ENCODE measurements at places on chromosomes 3 and 15.

DNA sequence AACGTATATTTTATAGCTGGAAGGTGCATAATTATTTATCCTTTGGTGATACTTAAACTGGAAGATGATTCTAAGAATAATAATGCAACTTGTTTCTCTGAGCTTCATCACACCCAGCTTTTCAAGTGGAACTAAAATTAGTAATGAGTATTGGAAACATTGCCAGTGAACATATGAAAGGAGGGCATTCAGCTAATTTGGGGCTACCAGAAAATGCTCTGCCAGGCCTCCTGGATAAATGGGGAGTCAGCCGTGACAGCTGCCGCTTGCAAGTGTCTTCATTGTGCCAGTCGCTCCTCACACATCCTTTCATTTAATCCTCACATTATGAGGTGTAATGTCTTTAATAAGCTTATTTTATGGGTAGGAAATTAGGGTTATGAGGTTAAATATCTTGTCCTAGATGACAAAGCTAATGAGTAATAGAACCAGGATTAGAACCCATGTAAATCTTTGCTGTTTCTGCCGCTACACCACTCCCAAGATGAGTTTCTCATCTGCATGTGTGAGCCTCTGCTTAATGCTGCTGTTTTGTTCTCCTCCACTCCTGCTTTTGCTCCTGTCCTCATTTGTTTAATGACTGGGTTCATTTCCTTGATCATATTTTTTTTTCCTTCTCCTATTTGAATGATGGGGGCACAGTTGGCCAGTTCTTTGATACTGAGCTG is 155.7 kb downstream of the PLCL2 start:
- DNase-seq: no peak

DNA sequence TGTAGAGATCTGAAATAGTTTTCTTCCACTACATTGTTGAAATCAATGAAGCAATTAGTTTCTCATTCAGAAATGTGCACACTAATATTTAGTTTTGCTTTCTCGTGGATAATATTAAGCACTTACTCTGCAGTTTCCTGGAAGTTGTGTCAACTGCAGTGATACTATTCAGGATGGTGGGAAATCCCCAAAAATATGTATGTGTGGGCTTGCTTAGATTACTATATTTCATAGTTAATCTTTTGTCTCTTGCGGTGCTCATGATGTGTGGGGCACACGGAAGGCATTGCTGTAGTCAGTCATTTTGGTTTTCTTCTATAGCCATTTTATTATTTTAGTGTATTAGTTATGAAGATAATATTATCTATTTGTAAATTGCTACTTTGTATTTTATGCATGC is 19.7 kb downstream of the RAB11A start:
- DNase-seq: no peak

DNA sequence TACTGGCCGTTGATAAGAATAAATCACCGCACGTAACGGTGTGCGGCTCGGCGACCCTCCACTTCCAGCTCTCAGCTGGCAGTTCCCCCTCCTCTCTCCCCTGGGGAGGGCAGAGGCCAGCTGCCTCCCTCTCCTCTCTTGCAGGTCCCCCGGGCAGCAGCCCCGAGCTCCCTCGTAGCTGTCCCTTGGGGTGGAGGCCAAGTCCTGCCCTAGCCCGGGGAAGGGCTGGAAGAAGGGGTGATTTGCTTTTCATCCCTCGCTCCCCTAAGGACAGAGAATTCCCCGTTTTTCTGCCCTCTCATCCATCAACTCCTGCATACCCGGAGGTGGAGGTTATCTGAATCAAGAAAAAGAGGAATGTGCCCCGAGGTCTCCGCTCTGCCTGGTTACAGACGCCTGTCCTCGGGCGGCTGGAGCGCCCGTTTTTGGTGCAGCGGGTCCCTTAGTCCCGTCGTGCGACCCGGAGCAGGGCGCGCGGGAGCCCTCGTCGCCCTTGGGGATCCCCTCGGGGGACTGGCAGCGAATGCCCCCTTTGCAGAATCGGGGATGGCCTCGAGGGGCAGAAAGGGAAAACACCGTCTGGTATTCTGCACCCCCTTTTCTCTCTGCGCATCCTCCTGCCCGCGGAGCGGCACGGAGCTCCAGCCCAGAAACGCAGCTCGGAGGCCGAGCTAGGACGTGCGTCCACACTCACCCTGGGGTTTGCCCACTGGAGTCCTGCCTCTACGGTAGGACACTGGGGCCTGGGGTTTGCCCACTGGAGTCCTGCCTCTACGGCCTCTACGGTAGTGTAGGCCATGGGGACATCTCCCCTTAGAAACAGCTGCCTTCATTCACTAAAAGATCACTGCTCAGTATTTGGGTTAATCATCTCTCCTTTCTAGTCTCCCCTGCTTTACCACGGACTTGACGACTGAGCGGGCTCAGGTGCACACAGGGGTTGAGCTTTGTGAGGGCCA is 2.2 kb downstream of the PTPRG start:
- DNase-seq: no peak

GRCh38 chr3:109155828-109156227 is 19.3 kb downstream of the C3orf85 start:
- no peak for DNase-seq

DNA sequence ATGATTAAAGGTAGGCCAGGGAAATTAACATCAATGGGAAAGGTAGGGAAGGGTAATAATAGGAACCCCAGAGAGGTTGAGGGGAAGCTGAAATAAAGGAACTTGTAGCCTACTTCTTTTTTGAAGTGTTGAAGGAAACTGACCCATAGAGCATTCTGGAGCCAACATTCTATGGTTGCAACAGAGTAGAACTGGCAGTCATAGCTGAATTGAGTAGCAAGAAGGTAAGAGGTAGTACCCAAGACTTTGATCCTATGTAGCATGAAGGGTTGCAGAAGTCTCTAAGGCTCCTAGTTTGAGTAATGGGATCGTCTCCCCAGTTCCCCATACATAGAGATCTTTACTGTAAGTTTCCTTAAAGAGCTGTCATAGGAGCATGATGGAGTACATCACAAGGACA is 7.4 kb upstream of the ZNF774 start:
- DNase-seq: no peak

DNA sequence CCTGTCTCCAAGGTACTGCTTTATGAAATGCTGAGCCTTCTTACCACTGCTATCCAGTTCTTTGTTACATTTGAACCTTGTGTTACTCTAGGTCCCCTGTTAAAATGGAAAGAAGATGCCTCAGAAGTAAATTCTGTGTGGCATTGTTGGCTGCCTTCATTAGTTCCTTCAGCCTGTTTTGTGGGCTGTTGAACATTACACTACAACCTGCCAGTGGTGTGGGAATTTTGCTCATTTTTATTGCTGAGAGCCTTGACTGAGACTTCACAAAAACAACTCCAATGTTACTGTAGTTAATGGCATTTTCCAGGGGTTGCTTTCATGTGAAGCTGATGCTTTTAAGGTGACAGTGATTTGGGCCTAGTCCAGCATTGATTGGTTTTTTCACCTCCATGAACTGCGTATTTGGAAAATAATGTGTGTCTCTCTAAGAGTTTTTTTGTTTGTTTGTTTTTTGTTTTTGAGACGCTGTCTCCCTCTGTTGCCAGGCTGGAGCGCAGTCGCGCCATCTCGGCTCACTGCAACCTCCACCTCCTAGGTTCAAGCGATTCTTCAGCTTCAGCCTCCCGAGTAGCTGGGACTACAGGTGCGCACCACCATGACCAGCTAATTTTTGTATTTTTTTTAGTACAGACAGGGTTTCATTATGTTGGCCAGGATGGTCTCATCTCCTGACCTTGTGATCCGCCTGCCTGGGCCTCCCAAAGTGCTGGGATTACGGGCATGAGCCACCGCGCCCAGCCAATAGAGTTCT is 4.3 kb downstream of the MAPK6 start:
- DNase-seq: no peak

GRCh38 chr3:38653685-38654537 is 4.4 kb upstream of the SCN5A start:
- no peak for DNase-seq

- DNase-seq: no peak
These were observed 58.7 kb upstream of the TIPARP start for GRCh38 chr3:156615592-156616173.

- no peak for DNase-seq
These were observed 732.9 kb upstream of the BCHE start for GRCh38 chr3:166570102-166570501.

DNA sequence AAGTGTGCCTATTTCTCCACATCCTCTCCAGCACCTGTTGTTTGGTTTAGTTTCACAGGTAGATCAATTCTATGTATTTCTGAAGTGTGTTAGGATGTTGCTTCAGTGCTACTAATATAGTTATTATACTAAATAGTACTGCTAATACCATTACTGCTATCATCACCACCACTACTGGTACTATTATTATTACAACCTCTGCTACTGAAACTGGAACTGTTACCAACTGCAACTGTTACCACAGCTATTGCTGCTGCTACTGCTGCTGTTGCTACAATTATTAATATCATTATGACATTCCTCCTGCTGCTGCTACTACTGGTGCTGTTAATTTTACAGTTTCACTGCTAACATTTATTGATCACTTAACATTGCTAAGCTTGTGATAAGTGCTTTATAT is 8.3 kb upstream of the LMOD3 start:
- no peak for DNase-seq
